ENCODE measurements at places on chromosomes 16 and 17. TPM values are rescaled to one million over a fixed set of nuclear protein-coding genes. Genes with fewer than 3 reads are reported as not detected.

CCL5 gene
- 1.8 TPM for total RNA-seq

ITGA2B gene
- 0.36 TPM for total RNA-seq

SHISA9 gene
- total RNA-seq, result 3.1 TPM

OGFOD3 gene
- 25.0 TPM for total RNA-seq

TLE7 gene
- total RNA-seq, result not detected

UBFD1 gene
- total RNA-seq, result 101 TPM

IL17C gene
- total RNA-seq, result not detected

C16orf92 gene
- not detected for total RNA-seq

MAF gene
- 34.2 TPM for total RNA-seq

LGALS9C gene
- total RNA-seq, result not detected

RPGRIP1L gene
- total RNA-seq, result 4.1 TPM

- H3K27me3 ChIP-seq, result no peaks in the 10 kb centered on the region
- no peaks in the 10 kb centered on the region for H3K36me3 ChIP-seq
- H3K4me1 ChIP-seq, result no peaks in the 10 kb centered on the region
- no peak overlapping the region for H3K27ac ChIP-seq
- DNase-seq, result no peak
Measured at GRCh38 chr17:71825687-71826086, 295.1 kb upstream of the SOX9 start.

- H3K27me3 ChIP-seq, result peaks cover 35% of the 10 kb centered on the region
- peak within 1 kb of the TSS; percentile 58 for H3K4me3 ChIP-seq
- H3K36me3 ChIP-seq, result no peaks in the 10 kb centered on the region
- H3K27ac ChIP-seq, result no peak within 1 kb of the TSS
Measured at GRCh38 chr17:58755577-58756245, at the start of gene PPM1E. Gene PPM1E, plus strand, starts transcription at chr17:58755854.

DNA sequence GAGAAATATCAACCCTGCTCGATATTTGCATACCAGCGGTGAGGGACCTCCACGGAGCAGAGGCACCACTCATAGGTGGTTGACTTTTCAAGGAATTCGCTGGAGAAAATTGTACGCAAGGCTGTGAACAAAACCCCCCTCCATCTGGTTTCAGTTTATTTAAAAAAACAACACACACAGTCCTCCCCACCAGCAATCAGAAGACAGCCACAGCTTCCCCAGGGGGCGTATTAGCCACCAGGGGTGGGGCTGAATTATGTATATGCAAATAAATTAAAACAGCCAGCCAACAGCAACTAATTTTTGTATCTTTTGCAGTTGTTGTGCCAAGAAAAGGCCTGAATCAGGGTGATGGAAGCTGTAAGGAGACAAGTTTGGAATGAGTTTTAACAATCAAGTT lies 5.9 kb upstream of the HSD11B2 start:
- no peak overlapping the region for H3K27ac ChIP-seq
- no peak for DNase-seq
- H3K27me3 ChIP-seq, result peaks cover 7% of the 10 kb centered on the region
- H3K4me3 ChIP-seq, result no peak overlapping the region
- H3K36me3 ChIP-seq, result no peaks in the 10 kb centered on the region
- H3K4me1 ChIP-seq, result peaks cover 8% of the 10 kb centered on the region

- no peaks in the 10 kb centered on the region for H3K27me3 ChIP-seq
- H3K4me1 ChIP-seq, result no peaks in the 10 kb centered on the region
- H3K4me3 ChIP-seq, result peak overlapping the region; percentile 26
- peak overlapping the region; percentile 68 for H3K27ac ChIP-seq
Measured at GRCh38 chr17:69501591-69502468, 87.3 kb downstream of the MAP2K6 start.

GRCh38 chr17:30468465-30468864 lies 8.7 kb upstream of the GOSR1 start:
- peaks cover 10% of the 10 kb centered on the region for H3K36me3 ChIP-seq
- no peak overlapping the region for H3K4me3 ChIP-seq
- no peak for DNase-seq
- no peak overlapping the region for H3K27ac ChIP-seq
- no peaks in the 10 kb centered on the region for H3K27me3 ChIP-seq

DNA sequence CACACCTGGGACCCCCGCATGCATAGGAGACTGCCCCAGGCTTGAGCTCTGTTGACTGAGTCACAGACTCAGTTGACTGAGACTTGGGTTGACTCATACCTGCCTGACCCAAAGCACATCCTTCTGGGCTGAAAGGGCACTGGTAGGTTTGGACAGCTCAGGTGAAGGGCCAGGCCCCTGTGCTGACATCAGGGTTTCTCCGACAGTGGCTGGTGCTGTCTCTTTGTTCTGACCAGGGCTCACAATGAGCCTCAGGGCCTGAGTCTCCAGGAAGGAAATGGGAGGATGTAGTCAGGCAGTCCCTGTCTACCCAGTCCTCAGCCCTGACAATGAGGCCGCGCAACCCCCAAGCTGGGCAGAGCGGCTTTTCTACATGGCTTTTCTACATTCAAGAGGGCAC lies 6.5 kb downstream of the SPNS2 start:
- H3K27me3 ChIP-seq, result peaks cover 72% of the 10 kb centered on the region
- no peak overlapping the region for H3K27ac ChIP-seq
- DNase-seq, result no peak

- no peak for DNase-seq
- H3K4me3 ChIP-seq, result no peak overlapping the region
- H3K4me1 ChIP-seq, result no peaks in the 10 kb centered on the region
Measured at GRCh38 chr17:56595108-56595418, 1.6 kb downstream of the NOG start.

- no peaks in the 10 kb centered on the region for H3K27me3 ChIP-seq
- peak overlapping the region; percentile 16 for H3K4me3 ChIP-seq
- H3K36me3 ChIP-seq, result no peaks in the 10 kb centered on the region
Measured at GRCh38 chr17:76026714-76027158, 370 bp downstream of the EVPL start.

DNA sequence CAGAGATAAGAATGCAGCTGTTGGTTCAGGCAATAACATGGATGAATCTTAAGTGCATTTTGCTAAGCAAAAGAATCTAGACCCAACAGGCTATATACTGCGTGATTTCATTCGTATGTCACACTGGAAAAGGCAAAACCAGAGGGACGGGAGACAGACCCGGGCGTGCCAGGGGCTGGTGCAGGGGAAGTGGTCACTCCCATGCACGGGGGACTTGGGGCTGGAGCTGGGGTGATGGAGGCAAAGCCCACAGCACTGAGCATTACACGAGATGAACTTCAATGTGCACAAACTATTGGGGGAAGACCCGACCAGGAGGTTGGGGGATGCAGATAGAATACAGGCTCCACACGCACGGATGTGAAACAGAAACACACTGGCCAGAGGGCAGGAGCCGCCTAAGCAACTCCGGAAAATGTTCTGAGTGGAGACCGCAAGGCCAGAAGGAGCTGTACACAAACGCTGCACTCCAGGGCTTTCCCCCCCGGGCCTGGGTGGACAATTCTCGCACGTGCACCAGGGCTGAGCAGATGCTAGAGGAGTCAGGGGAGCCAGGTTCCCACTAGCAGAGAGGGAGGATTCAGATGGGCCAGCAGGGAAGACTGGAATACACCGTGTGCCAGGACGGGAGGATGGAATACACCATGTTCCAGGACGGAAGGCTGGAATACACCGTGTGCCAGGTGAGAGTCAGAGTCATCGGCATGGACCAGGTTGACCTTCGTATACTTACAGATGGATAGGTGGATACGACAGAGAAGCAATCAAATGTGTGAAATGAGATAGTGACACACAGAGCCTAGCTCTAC lies 11.3 kb downstream of the LMF1 start:
- no peak overlapping the region for H3K4me3 ChIP-seq
- H3K27me3 ChIP-seq, result no peaks in the 10 kb centered on the region
- no peak overlapping the region for H3K27ac ChIP-seq
- DNase-seq, result no peak

DNA sequence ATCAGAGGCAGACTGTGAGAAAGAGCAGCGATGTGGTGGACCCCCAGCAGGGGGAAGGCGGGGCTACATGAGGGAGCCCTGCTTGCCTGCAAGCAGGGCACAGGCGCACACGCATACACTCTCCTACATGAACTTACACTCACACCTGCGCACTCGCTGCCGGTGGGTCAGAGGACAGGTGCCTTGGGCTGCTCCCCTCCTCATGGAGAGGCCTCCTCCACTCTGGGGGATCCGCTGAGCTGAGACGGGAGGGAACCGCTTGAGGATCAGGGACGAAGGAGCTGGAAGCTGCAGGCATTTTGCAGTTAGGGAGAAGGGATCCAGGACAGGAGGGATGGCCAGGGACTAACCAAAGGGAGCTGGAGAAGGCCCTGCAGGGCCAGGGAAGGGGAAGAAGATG lies 14.2 kb downstream of the OSBPL7 start:
- no peaks in the 10 kb centered on the region for H3K27me3 ChIP-seq
- no peak overlapping the region for H3K4me3 ChIP-seq
- no peaks in the 10 kb centered on the region for H3K4me1 ChIP-seq
- H3K36me3 ChIP-seq, result peaks cover 5% of the 10 kb centered on the region
- peak; percentile 37 for DNase-seq
- H3K27ac ChIP-seq, result no peak overlapping the region

GRCh38 chr16:65884018-65884417 lies 482.5 kb upstream of the CDH5 start:
- no peaks in the 10 kb centered on the region for H3K36me3 ChIP-seq
- H3K27ac ChIP-seq, result no peak overlapping the region
- H3K4me1 ChIP-seq, result no peaks in the 10 kb centered on the region

DNA sequence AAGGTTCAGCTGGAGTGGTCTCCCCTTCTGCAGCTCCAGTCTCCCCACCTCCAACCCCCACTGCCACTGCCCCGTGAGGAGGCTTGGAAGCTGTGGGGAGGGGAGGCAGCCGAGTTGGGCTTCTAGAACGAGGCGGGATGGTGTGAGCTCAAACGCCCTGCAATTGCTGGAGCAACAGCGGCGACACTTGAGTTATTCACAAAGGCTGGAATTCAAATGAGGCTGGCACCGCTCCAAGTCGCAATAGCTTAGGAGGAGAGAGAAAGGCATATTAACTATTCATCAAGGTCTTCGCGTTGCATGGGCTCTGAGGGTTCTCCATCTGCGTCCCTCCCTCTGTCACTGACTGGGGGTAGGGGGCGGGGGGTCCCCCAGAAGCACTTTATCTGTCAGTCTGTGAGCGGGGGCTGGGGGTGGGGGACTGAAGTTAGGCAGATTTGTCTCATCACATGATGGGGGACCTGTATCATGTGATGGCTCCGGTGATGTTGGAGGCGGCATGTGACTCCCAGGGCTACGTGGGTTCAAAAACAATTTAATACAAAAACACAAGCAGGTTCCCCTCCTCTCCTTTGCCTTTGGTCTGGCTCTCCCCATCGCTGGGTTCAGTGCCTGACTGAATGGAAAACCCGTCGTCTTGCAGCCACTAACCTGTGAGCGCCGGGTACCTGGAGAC lies 70.5 kb downstream of the RBBP6 start:
- H3K4me1 ChIP-seq, result peaks cover 14% of the 10 kb centered on the region
- no peaks in the 10 kb centered on the region for H3K27me3 ChIP-seq
- no peak overlapping the region for H3K27ac ChIP-seq
- H3K36me3 ChIP-seq, result no peaks in the 10 kb centered on the region
- peak overlapping the region; percentile 41 for H3K4me3 ChIP-seq

DNA sequence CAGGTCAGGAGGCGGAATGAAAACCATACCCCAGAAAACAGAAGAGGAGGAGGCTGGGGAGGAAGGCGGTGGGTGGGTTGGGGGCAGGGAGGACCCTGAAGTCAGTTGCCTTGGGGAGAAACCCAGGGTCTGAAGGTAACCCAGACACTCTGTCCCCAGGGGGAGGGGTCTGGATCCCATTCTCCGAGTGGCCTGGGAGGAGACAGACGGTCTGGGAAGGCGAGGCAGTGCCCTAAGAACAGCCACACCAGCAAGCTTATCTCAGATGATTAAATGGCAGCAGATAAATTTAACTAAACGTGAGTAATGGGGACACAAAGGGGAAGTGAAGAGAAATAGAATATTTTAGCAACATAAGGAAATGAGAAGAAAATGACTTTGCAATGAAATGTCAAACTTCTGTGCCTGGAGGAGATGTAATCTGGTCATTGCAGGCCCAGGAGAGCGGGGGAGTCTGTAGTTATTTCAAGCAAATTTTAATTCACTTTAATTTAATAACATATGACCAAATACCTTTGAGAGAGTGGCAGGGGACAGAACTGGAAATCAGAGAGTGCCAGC lies 21.4 kb upstream of the ZFP90 start:
- no peaks in the 10 kb centered on the region for H3K36me3 ChIP-seq
- no peaks in the 10 kb centered on the region for H3K27me3 ChIP-seq
- no peak overlapping the region for H3K4me3 ChIP-seq
- DNase-seq, result no peak

DNA sequence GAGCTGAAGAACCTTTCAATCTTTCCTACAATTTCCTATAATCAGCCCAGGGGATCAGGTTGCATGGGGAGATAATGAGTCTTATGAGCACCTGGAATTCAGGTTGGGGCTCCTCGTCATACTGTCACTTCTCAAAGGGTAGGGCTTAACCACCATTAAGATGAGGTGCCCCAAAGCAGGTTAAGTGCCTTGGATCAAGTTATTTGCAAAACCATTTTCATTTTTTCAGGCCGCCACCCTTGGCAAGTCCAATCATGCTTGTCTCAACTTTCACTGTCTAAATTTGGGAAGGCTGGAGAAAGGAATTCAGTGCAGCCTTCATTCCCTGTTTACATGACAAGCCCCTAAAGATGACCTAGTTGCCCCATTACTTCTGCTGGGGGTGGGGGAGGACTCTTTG lies 44.9 kb upstream of the TANGO6 start:
- no peaks in the 10 kb centered on the region for H3K4me1 ChIP-seq
- no peaks in the 10 kb centered on the region for H3K36me3 ChIP-seq
- DNase-seq, result no peak
- no peak overlapping the region for H3K27ac ChIP-seq
- H3K4me3 ChIP-seq, result no peak overlapping the region
